Activated B cell treated with CpG ODN at 0.5 μM for 24 hours (primary cell): ENCODE measurements at places on chromosomes 12 and 14. TPM values are rescaled to one million over a fixed set of nuclear protein-coding genes. Genes with fewer than 3 reads are reported as not detected.

The OR6S1 gene
- not detected in 2 replicates for total RNA-seq

DNA sequence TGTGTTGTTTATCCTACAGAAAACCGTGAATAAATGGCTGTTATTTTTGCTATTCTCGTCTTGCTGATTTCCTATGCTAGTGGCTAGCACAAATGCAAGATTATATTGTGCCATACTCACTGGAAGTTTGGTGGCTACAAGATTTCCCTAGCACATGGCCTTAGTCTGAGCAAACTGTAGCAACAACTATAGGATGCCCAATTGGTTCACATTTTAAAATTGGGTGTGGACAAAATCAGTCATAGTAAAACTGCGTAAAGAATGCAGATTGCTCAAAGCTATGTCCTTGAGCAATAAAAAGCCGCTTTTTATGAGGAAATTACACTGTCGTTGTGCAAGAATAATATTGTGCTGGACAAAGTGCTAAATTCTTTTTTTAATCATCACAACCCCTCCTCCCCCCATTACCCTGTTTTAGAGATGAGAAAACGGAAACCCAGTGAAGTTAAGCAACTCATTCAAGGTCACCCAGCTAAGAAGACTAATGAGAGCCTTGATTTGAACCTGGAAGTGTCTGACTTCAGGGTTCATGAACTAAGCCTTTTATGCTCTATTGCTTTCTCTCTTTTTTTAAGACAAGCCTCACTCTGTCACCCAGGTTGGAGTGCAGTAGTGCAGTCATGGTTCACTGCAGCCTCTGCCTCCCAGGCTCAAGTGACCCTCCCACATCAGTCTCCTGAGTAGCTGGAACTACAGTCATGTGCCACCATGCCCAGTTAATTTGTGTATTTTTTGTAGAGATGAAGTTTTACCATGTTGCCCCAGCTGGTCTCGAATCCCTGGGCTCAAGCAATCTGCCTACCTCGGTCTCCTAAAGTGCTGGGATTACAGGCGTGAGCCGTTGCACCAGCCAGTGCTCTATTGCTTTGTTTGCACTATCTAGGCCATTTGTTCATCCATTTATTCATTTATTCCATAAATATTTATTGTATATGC, 73.6 kb downstream of the SRGAP1 start:
- DNase-seq, result no peak

The THAP2 gene
- total RNA-seq, result 10.8 and 11.5 TPM in 2 replicates

DNA sequence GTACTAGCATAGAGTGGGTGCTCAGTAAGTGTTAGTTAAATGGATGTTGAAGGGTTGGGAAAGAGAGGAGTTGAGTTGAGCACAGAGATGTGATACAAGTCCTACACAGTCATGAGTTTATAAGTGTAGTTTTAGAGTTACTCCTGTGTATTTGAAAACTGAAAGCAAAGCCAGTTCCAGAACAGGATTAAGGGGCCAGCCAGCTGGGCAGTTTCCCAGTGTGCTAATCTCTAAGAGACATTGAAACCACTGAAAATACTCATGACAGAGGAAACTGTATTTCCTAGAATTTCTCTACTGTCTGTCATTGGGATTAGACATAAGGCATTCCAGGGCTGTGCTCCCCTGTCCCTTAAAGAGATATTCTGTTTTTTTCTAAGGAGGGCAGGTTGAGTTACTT, 101.0 kb downstream of the DERA start:
- DNase-seq, result no peak

GRCh38 chr12:123972457-123973401, at the start of the genes CCDC92 and ZNF664:
Gene CCDC92, minus strand, starts transcription at chr12:123972831. Its CDS starts 28,526 bp downstream, at chr12:123944305.
Gene ZNF664, plus strand, starts transcription at chr12:123973215. Its CDS starts 38,930 bp downstream, at chr12:124012145.
- peak; percentile 98 for DNase-seq

DNA sequence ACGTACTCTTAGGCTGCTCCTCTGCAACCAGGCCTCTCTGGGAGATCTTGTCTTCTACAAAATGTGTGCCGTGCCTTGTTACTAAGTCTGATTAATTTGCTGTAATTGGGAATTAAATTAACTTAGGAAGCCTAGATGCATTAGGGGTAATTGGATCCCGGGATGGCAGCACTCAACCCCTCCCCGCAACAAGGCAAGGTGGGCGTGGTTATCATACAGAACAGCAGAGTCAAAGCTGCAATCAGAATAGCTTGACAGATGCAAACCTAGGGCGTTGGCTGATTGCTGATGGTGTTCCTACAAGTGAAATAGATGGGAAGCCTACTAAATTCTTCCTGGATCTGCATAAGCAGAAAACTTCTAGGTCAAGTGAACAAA, 34.5 kb upstream of the NFYB start:
- no peak for DNase-seq

GRCh38 chr14:48435221-48435620, 759.8 kb upstream of the MDGA2 start:
- no peak for DNase-seq

- no peak for DNase-seq
These were observed 111.5 kb downstream of the PAX9 start for GRCh38 chr14:36773136-36773540.

- no peak for DNase-seq
These were observed 33.6 kb downstream of the PRORP start for GRCh38 chr14:35155962-35156361.
